ENCODE measurements at places on chromosomes 7 and 10. TPM values are rescaled to one million over a fixed set of nuclear protein-coding genes. Genes with fewer than 3 reads are reported as not detected.
A peak's percentile ranks its signal among the peaks of the same experiment; 100 is the strongest.

- no peaks in the 10 kb centered on the region for H3K4me1 ChIP-seq
- H3K36me3 ChIP-seq = peaks cover 76% of the 10 kb centered on the region
- H3K4me3 ChIP-seq = no peak overlapping the region
- DNase-seq = no peak
- H3K27me3 ChIP-seq = no peaks in the 10 kb centered on the region
- H3K27ac ChIP-seq = no peak overlapping the region
Observed at GRCh38 chr7:100683659-100684533, 10.2 kb downstream of the GIGYF1 start.

DNA sequence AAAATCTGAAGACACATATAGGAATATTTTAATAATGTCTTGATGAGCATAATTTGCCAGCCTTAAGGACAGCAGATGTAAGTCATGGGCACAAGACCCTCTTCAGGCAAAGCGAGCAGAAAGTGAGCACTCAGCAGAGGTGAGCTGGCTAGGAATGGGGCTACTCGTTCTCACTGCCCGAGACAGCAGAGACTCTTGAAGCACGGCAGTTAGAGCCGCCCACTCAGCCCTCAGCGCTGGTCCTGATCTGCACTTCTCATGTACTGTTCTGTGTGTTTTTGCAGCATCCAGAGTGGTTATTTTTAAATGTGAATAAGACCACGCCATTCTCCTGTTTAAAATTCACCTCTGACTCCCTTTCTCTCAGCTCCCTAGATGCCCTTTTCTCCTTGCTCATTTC, 65.3 kb downstream of the GFRA1 start:
- H3K4me1 ChIP-seq = peaks cover 24% of the 10 kb centered on the region
- no peak overlapping the region for H3K4me3 ChIP-seq
- no peaks in the 10 kb centered on the region for H3K27me3 ChIP-seq
- no peak overlapping the region for H3K27ac ChIP-seq
- DNase-seq = no peak
- H3K36me3 ChIP-seq = no peaks in the 10 kb centered on the region

DNA sequence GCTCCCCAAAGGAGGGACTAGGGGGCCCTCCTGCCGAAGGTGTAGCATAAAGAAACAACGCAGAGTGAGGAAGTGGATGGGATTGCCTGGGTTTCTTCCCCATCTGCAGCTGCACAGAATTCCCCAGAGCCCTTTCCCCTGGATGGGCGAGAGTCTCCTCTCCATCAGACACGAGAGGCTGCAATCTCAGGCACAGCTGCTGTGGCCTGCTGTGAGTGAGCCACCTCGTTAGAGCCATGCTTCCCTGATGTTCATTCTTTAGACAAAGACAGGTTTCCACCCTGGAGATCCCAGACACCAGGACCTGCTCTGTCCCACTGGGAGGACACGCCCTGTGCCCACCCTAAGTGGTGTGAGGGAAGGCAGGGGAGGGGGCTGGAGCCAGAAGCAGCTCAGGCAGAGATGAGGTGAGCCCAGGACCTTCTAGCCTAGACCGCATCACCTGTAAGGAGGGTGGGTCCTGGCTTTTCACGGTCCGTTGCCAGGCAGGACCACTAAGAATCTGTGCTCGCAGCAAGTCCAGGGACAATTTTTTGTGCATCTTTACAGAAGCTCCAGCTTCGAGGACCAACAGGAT, 268.6 kb upstream of the TCERG1L start:
- no peaks in the 10 kb centered on the region for H3K27me3 ChIP-seq
- no peak overlapping the region for H3K27ac ChIP-seq
- H3K36me3 ChIP-seq = no peaks in the 10 kb centered on the region
- DNase-seq = no peak
- H3K4me3 ChIP-seq = no peak overlapping the region

DNA sequence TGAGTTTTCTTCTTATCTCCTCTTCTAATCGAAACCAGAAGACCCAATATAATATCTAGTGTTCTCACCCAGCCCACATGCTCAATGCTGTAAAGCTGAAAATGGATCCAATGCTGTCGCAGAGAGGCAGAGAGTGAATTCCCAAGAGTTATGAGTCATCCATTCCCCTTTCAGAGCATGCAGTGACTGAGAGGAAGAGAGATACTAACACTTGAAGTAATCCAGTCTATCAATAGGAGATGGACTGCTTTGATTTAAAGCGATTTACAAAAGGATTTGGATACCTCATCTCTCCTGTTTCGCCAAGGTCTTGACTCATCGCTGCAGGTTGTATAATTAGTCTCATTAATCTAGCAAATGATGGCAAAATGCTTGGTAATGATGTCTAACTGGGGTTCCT, 41.5 kb upstream of the PRKCQ start:
- no peaks in the 10 kb centered on the region for H3K27me3 ChIP-seq
- no peaks in the 10 kb centered on the region for H3K4me1 ChIP-seq
- peak; percentile 3 for DNase-seq
- no peaks in the 10 kb centered on the region for H3K36me3 ChIP-seq
- no peak overlapping the region for H3K27ac ChIP-seq

- no peaks in the 10 kb centered on the region for H3K27me3 ChIP-seq
- no peaks in the 10 kb centered on the region for H3K4me1 ChIP-seq
Observed at GRCh38 chr10:48517482-48517881, 87.4 kb downstream of the ARHGAP22 start.

GRCh38 chr7:50197549-50197948, 104.5 kb upstream of the ZPBP start:
- H3K4me3 ChIP-seq = no peak overlapping the region
- H3K27me3 ChIP-seq = peaks cover 16% of the 10 kb centered on the region
- no peaks in the 10 kb centered on the region for H3K4me1 ChIP-seq

- no peaks in the 10 kb centered on the region for H3K4me1 ChIP-seq
- no peak overlapping the region for H3K27ac ChIP-seq
- H3K27me3 ChIP-seq = no peaks in the 10 kb centered on the region
- H3K4me3 ChIP-seq = peak overlapping the region; percentile 82
- no peak for DNase-seq
Observed at GRCh38 chr10:104253606-104254410, 884 bp upstream of the GSTO1 start.

GRCh38 chr7:87935384-87935706, 1.3 kb downstream of the ADAM22 start:
- no peaks in the 10 kb centered on the region for H3K27me3 ChIP-seq
- no peak overlapping the region for H3K4me3 ChIP-seq
- H3K27ac ChIP-seq = no peak overlapping the region
- no peak for DNase-seq

The EPHA1 gene
- 0.32 TPM for total RNA-seq

GRCh38 chr10:60537697-60538096, 148.0 kb upstream of the ANK3 start:
- H3K36me3 ChIP-seq = no peaks in the 10 kb centered on the region
- H3K4me1 ChIP-seq = peaks cover 32% of the 10 kb centered on the region
- H3K4me3 ChIP-seq = no peak overlapping the region

- H3K27me3 ChIP-seq = no peaks in the 10 kb centered on the region
- H3K4me3 ChIP-seq = no peak overlapping the region
- H3K36me3 ChIP-seq = no peaks in the 10 kb centered on the region
- H3K27ac ChIP-seq = no peak overlapping the region
- no peak for DNase-seq
Observed at GRCh38 chr7:127876393-127876792, 154.8 kb downstream of the LRRC4 start.

The WNT8B gene
- total RNA-seq = not detected

- H3K4me1 ChIP-seq = no peaks in the 10 kb centered on the region
- no peaks in the 10 kb centered on the region for H3K36me3 ChIP-seq
- no peaks in the 10 kb centered on the region for H3K27me3 ChIP-seq
Observed at GRCh38 chr10:131073469-131074035, 238.0 kb downstream of the TCERG1L start.

The IFIT1B gene
- not detected for total RNA-seq

The TECTB gene
- not detected for total RNA-seq

- no peak overlapping the region for H3K27ac ChIP-seq
- no peaks in the 10 kb centered on the region for H3K27me3 ChIP-seq
- peaks cover 9% of the 10 kb centered on the region for H3K36me3 ChIP-seq
- H3K4me1 ChIP-seq = no peaks in the 10 kb centered on the region
Observed at GRCh38 chr7:135414850-135415439, 95.0 kb downstream of the CNOT4 start.

DNA sequence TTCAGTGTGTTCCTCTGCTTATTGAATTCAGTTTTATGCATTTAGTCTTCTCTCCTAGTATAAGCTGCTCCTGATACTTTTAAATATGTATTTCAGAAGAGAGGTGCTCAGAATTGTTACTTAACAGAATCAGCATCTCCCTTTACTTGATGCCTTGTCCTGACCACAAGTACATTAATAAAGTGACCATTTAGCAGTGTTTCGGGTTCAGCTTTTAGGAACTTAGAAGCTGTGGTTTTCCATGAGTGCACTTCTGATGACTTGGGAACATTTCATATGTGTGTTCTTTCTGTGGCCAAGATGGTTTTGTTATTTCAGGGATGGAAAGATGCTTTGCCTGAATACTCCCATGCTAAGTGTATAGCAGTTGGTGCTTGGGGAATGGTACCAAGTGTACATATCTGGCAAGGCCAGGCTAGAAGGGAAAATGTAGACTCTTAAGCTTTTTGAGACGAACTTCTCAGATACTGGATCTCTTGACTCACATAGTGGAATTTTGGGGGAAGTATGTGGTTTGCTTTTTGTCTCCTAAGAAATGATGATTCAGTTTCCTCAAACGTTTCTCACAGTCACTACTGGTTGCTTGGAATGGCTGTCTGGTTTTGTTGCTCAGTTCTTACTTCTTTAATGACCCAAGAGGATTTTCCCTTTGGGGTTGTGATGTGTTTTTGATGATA, 17.2 kb downstream of the SGPL1 start:
- no peak overlapping the region for H3K27ac ChIP-seq
- no peak for DNase-seq
- no peaks in the 10 kb centered on the region for H3K36me3 ChIP-seq
- no peak overlapping the region for H3K4me3 ChIP-seq
- no peaks in the 10 kb centered on the region for H3K27me3 ChIP-seq

DNA sequence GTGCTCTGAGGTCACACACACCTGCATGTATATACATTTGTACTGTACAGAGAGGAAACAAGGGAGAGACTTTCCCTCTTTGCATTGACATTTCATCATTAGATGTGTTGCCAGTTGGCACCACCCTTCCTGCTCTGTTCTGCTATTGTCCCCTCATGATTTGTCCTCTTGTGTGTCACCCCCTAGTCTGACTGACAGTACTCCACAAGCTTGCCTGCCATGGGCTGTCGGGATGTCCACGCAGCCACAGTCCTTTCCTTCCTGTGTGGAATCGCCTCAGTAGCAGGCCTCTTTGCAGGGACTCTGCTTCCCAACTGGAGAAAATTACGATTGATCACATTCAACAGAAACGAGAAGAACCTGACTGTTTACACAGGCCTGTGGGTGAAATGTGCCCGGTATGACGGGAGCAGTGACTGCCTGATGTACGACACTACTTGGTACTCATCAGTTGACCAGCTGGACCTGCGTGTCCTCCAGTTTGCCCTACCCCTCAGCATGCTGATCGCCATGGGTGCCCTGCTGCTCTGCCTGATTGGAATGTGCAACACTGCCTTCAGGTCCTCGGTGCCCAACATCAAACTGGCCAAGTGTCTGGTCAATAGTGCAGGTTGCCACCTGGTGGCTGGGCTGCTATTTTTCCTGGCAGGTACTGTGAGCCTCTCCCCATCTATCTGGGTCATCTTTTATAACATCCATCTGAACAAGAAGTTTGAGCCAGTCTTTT, 9.4 kb downstream of the CLDN12 start:
- DNase-seq = peak; percentile 18
- no peak overlapping the region for H3K27ac ChIP-seq
- no peaks in the 10 kb centered on the region for H3K27me3 ChIP-seq
- no peaks in the 10 kb centered on the region for H3K4me1 ChIP-seq
- H3K4me3 ChIP-seq = no peak overlapping the region

- no peak overlapping the region for H3K27ac ChIP-seq
- no peak overlapping the region for H3K4me3 ChIP-seq
- no peaks in the 10 kb centered on the region for H3K27me3 ChIP-seq
- DNase-seq = no peak
- no peaks in the 10 kb centered on the region for H3K4me1 ChIP-seq
Observed at GRCh38 chr10:69864321-69864720, 62.6 kb downstream of the COL13A1 start.

The ERVW-1 gene
- 66.6 TPM for total RNA-seq

The CFAP69 gene
- 1.8 TPM for total RNA-seq

- DNase-seq = no peak
- H3K36me3 ChIP-seq = no peaks in the 10 kb centered on the region
- H3K4me3 ChIP-seq = no peak overlapping the region
- no peaks in the 10 kb centered on the region for H3K27me3 ChIP-seq
Observed at GRCh38 chr7:14400271-14400670, 410.8 kb upstream of the ETV1 start.

The GPER1 gene
- total RNA-seq = 0.15 TPM

- no peak for DNase-seq
- no peak overlapping the region for H3K27ac ChIP-seq
- peaks cover 14% of the 10 kb centered on the region for H3K4me1 ChIP-seq
- H3K4me3 ChIP-seq = no peak overlapping the region
- H3K27me3 ChIP-seq = no peaks in the 10 kb centered on the region
- H3K36me3 ChIP-seq = no peaks in the 10 kb centered on the region
Observed at GRCh38 chr10:80351220-80351619, 5.3 kb downstream of the DYDC1 start.

The IGFBP3 gene
- total RNA-seq = 0.56 TPM

DNA sequence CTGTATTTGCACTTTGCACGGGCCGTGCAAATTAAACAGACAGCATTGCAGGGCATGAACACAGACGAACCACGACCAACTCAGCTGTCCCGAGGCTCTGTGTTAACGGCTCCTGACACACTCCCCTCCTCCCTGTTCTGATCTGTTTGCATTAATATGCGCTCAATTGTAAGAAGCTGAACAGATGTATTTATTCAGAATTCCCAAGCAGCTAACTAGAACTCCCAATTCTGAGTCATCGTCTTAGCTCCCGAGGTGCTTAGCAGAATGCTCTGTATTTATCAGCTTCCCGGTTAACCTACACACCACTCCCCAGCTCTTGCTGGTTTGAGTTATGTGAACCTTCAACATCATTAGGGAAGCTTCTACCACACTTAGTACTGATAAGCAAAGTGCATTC, 286.4 kb downstream of the PTPRN2 start:
- H3K36me3 ChIP-seq = no peaks in the 10 kb centered on the region
- H3K27me3 ChIP-seq = peaks cover 18% of the 10 kb centered on the region
- H3K4me1 ChIP-seq = no peaks in the 10 kb centered on the region
- no peak overlapping the region for H3K27ac ChIP-seq
- DNase-seq = no peak

- H3K27me3 ChIP-seq = no peaks in the 10 kb centered on the region
- no peak overlapping the region for H3K27ac ChIP-seq
- no peak for DNase-seq
- peaks cover 2% of the 10 kb centered on the region for H3K36me3 ChIP-seq
Observed at GRCh38 chr7:116979430-116979829, 26.1 kb downstream of the ST7 start.
